ENCODE measurements at places on chromosomes 2 and 18.

DNA sequence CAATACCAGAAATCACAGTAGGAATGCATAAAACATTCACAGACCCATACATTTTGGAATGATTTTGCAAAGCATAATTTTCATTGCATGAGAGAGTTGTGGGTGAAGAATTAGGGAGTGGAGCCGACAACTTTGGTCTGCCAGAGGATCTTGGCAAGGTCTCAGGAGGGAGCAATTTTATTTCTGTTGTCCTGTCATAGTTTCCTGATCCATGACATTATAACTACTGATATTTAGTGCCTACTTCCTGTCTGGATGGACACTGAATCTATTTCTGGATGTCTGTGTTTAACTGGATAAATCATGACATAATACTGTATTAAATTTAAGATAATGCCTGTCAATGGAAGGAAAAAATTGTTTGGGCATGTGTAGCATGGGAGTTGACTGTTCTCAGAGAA, 2.4 kb downstream of the ITGA4 start:
- DNase-seq, result no peak

DNA sequence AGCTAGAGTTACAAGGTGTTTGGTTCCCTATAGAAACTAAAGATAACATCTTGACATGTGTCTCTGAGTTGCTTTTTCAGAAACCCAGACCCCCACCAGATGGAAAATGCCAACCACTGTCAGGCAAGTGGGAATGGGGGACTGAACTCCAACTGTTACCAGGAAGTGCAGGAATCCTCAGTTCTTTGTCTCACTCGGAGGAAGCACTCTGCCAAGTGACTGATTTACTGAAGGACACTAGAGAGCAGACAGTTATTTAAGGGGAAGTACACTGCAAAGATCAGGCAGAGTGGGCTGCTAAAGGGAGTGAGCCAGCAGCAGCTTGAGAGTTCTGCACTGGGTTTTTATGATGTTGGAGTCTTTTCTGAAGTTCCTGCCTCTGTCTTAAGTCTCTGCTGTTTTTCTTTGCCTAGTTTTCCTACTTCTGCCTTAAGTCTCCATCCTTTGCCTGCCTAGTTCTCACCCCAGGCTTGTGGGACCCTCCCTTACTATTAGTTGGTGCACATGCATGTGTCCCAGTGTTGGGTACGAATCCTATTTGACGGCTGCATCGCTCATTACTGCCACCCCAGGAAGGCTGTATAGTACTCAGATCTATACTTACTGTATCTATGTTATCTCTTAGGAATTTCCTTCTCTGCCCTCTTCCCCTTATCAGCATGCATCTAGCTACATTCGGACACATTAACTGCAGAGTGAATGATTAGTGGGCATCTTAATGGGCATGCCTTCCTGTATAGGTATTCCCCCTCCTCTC, 97.1 kb downstream of the TEX51 start:
- no peak for DNase-seq

- no peak for DNase-seq
Measured at GRCh38 chr18:8548186-8548585, 61.1 kb upstream of the RAB12 start.

DNA sequence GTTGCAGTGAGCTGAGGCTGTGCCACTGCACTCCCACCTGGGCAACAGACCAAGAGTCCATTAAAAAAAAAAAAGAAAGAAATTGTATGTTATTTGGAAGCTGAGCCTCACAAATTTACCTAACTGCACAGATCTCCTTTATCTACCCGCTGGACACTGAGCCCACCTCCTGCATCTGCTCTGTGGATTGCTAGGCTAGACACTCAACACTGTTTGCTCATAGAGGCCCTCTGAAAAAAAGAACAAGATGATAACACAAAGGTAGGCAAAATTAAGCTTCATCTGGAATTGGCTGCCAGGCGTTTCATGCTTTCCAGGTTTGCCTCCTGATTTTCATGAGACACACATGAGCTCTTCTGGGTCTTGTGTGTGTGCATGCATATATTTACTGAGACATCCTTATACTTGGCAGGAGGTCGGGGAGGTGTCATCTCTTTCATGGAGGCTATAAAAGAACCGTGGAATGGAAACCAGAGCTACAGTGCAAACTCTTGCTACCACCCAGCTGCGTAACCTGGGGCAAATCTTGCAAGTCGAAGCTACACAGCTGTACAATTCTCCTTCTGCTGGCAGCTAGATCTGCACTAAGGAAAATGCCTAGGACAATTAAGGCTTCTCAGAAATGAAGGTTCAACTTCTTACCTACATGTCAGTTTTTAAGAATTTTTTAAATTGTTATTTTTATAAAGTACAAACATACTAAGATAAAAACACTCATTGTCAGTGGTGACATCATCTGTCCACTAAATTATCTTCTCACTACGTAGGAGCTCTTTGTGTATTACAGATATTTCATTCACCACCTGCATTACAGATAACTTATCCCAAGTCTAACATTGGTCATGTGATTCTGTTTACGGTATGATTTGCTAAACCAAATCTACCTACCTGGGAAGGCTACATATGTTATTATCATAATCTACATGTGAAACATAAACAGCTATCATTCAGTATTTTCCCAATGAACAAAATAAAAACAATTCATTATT, 63.1 kb downstream of the CABYR start:
- DNase-seq, result no peak

DNA sequence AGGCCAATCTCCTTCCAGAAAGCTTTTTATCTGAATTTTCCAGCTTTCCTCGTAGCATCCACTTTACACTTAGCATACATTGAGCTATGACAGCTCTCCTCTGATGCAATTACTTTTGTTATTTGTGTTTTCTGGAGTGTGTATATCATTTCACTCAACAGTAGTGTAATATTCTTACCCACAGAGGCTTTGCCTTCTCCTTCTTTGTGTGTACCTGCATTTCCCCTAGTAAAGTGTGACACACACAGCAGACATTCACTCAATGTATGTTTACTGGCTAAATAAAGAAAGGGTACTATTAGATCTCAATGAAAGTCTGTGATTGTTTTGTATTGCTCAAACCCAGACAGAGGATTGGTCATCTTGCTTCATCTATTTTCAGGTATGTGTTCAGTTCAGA, 193.7 kb upstream of the MEX3C start:
- DNase-seq, result no peak

- DNase-seq, result no peak
Measured at GRCh38 chr2:19864381-19864780, 37.4 kb downstream of the TTC32 start.
